Aorta (tissue), 5 donors: ENCODE measurements at places on chromosomes 1 and 21.
A peak's percentile ranks its signal among the peaks of the same experiment; 100 is the strongest.

- no peak for DNase-seq
Measured at GRCh38 chr1:76687307-76688175, 179.7 kb upstream of the ST6GALNAC5 start.

- DNase-seq: no peak
Measured at GRCh38 chr1:234134878-234135277, 230.4 kb downstream of the SLC35F3 start.

DNA sequence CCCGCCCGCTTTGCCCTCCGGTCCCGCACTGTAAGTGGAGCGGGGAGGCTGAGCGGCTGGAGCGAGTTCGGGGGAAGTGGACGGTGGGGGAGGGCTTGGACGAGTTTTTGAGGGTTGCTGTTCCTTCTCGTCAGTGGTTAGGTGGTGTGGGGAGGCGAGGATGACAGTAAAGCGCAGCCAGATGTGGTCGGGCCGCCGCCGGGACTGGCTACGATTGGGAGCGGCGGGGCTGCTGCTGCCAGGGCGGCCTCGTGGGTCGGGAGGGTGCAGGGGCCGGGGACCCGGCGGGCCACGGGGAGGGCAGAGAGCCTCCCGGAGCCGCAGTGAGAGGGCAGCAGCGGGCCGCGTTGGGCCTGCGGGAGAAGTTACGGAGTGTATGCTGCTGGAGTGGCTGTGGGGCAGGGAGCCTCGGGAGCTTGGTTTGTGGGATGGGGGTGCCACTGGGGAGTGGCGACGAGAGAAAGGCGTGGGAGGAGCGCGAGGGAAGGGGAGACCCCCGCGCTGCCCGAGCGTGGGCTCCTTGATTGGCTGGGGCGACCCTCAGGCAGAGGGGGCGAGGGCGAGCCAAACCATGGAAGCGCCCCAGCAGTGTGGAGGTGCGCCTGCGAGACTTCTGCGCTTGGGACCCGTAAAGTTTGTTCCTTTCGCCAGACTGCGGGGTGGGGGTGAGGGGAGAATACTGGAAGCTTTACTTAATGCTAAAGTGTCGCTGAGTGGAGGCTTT lies 2.1 kb downstream of the ADGRL2 start:
- DNase-seq: peak; percentile 79

- no peak for DNase-seq
Measured at GRCh38 chr21:34612056-34612455, 2.9 kb downstream of the RCAN1 start.

DNA sequence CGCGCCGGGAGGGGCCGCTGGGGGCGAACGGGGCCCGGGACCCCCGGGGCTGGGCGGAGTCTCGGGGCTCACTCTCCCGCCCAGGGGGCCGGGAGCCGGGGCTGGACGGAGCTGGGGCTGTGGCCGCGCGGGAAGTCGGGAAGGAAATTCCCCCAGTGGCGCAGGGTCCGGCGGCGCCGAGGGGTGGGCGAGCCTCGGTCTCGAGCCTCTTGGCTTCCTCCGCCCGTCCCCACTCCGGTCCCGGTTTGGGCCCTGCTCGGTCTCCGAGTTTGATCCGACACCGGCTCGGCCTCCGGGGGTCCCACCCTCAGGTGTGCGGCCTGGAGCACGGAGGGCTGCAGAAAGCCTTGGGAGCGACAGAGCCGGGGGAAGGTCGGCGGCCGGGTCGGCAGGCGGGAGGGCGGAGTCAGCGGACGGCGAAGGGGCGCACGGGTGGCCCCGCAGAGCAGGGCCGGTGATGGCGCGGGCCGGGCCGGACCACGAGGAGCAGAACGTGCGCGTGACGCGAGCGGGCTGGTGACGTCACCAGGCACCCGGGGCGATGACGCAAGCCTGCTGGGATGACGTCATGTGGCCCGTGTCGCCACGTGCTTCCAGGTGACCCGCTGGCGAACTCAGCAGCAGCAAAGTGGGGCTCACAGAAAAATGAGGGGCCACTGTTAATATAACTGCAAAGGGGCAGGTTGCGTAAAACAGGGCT lies 610 bp upstream of the HES4 start:
- peak; percentile 94 for DNase-seq

GRCh38 chr21:35223480-35224156 lies 174.5 kb upstream of the RUNX1 start:
- no peak for DNase-seq

DNA sequence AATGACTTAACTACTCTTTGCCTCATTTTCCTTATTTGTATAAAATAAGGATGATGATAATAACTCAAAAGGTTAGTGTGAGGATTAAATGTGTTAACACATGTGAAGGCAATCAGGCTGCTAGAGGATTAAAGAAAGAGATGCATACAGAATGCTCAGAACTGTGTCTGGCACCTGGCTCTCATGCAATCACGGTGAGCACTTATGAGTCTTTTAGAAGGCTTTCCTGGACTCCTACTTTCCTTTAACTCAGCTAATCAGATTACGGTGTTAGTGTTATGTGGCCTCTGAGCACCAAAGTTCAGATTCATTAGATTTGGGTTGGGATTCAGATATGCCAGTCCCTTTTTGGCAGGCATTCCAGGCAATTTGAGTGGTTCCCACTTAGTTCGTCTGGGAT lies 311.6 kb upstream of the USP24 start:
- DNase-seq: no peak

- peak; percentile 16 for DNase-seq
Measured at GRCh38 chr1:159915571-159916241, 9.6 kb downstream of the TAGLN2 start.

DNA sequence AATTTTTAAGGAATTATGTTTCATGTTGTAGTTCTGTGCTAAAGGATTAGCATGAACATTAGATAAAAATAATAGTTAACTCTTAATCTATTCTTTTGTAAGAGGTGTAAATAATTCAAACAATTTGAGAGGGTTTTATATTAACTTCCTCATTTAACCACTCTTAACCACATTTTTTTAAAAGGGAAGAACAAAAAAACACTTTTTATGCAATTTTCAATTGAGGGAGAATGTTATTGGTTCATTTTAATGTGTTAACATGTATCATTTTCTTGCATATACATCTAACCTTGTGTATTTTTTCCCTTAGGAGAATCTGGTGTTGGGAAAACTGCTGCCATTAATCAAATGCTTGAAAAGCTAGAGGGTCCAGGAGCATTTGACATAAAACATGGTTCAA lies 169.0 kb downstream of the LBR start:
- DNase-seq: no peak

- DNase-seq: no peak
Measured at GRCh38 chr1:213876531-213876930, 111.2 kb upstream of the PROX1 start.

GRCh38 chr1:8263791-8264190 lies 54.1 kb upstream of the SLC45A1 start:
- no peak for DNase-seq

DNA sequence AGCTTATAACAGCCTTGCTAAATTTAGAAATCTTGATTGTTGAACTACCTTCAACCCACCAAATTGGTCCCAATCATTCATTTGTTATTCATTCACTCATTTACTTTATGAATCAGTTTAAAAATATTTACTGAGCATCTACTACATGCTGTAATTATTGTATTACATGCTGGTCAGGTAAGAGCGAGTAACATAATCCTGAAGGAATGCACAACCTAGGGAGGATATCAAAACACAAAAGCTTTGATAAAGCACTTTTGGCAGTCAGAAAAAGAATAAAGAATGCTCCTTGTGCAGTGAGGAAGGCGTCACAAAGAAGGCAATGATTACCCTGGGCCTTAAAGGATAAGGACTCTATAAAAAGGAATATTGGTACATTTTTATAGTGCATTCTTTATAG lies 518.9 kb upstream of the NR5A2 start:
- DNase-seq: no peak

DNA sequence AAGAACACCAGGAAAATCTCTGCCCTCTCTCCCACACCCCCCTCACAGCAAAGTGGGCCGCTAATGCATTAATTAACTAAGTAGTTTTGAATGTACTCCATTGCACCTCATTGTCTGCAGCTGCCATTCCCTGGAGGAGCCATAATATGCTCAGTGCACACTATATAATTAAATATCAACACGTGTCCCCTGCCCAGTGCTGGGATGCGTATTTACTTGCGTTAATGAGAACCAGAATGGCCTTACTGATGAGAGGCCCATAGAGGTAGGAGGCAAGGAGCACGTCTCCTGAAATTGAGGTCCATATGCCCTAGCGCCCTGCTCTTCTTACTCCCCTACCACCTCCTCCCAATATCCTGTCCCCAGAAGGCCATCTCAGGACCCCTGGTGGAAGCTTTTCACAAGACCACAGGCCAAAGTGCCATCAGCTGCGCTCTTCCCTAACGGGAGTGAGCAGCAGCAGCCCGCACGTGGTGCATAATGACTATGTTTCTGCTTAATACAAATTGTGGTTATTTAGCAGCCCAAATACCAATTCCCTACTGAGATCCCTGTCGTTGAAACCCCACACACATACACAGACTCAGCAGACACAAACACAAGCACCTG lies 76.8 kb downstream of the PLXNA2 start:
- DNase-seq: no peak

DNA sequence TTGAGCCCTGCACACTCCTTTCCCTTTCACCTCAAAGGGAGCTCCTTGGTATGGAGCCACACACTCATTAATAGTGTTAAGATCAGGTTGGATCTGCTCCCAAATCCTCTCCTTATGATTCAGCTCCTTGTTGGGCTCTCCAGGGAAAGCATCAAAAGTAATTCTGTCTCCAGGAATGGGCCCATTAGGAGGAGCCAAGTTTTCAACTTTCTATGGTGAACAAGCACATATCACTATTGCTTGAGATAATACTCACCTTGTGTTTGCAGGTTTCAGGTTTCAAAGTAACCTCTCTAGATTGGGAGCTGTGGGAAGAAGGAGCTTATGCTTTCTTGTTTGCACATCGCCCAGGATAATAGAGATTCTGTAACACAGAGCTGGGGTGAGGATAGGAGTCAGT lies 164.8 kb downstream of the TNFSF18 start:
- no peak for DNase-seq

DNA sequence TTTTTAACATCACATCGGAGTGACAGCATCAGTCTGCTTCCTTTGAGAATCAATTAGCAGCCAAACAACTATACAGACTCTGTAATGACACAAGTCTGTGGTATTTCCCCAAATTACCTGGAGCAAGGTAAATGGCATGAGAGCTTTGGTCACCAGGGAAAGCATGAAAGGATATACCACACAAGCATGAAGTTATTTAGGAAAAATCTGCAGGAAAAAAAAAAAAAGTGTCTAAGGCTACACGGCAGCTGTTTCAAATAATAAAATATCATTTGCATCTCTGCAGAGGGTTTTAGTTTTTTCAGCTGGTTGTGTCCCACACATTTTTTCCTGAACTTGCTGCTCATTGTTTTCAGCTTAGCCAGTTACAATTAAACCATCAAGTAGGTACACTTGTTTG lies 234.7 kb downstream of the TTLL7 start:
- DNase-seq: no peak

- peak; percentile 93 for DNase-seq
Measured at GRCh38 chr1:152188673-152189591, 29.9 kb upstream of the RPTN start.

- DNase-seq: no peak
Measured at GRCh38 chr1:160590488-160590887, 11.2 kb upstream of the CD84 start.

DNA sequence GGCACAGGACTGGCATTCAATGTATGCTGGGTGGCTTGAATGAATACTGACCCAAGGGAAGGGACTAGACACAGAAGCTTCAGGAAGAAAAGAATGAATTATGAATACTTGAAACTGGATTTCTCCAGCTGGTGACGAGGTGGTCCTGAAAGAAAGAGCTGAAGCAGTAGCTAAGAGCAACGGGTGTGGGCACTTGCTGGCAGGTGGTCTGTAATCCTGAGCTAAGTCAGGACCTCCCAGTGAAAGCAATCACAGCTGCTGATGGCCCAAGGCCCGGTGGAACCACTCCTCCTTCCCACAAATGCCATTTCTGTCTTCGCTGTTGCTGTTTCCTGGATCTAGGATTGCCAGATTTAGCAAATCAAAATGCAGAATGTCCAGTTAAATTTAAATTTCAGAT lies 47.0 kb downstream of the NEK2 start:
- no peak for DNase-seq

GRCh38 chr1:103517380-103518047 lies 8.0 kb upstream of the RNPC3 start:
- no peak for DNase-seq

GRCh38 chr21:38120984-38121855 lies 135.6 kb upstream of the KCNJ15 start:
- no peak for DNase-seq

GRCh38 chr1:181630838-181631237 lies 147.5 kb downstream of the CACNA1E start:
- no peak for DNase-seq

- DNase-seq: peak; percentile 81
Measured at GRCh38 chr21:46459356-46460112, 843 bp downstream of the DIP2A start.

DNA sequence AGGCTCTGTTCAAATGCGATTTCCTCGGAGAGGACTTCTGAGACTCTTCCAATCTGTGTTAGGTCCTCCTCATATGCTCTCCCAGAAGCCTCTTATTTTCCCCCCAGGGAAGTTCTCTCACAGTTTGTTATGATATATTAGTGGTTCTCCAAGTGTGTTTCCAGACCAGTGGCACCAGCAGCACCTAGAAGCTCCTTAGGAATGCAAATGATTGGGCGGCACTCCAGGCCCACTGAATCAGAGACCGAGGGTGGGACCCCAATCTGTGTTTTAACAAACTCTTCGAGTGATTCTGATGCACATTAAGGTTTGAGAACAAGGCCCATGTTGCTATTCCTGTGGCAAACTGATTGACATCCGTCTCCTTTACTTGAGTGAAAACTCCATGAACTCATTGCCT lies 63.0 kb downstream of the NMNAT2 start:
- no peak for DNase-seq

- no peak for DNase-seq
Measured at GRCh38 chr1:23751050-23751814, 8.0 kb downstream of the ELOA start.

- DNase-seq: peak; percentile 90
Measured at GRCh38 chr1:23528250-23528978, 2.6 kb downstream of the E2F2 start.

DNA sequence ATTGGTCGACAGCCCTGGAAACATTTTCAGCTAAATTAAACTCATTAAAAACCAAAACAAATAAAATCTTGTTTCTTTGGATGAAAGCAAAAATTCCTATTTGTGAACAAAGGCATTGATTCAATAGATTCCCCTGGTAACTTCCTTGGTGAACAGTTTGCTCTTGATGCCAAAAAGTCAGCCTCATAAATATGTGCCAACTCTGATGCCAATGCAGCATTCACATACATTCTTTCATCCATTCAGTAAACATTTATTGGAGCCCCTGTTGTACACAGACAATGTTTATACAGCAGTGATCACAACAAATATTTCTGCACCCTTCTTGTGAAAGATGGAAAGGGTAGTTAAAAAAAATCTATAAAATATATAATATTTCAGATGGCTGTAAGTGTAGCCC lies 107.8 kb downstream of the PLD5 start:
- DNase-seq: no peak
